ENCODE measurements at places on chromosomes 7 and 10.

DNA sequence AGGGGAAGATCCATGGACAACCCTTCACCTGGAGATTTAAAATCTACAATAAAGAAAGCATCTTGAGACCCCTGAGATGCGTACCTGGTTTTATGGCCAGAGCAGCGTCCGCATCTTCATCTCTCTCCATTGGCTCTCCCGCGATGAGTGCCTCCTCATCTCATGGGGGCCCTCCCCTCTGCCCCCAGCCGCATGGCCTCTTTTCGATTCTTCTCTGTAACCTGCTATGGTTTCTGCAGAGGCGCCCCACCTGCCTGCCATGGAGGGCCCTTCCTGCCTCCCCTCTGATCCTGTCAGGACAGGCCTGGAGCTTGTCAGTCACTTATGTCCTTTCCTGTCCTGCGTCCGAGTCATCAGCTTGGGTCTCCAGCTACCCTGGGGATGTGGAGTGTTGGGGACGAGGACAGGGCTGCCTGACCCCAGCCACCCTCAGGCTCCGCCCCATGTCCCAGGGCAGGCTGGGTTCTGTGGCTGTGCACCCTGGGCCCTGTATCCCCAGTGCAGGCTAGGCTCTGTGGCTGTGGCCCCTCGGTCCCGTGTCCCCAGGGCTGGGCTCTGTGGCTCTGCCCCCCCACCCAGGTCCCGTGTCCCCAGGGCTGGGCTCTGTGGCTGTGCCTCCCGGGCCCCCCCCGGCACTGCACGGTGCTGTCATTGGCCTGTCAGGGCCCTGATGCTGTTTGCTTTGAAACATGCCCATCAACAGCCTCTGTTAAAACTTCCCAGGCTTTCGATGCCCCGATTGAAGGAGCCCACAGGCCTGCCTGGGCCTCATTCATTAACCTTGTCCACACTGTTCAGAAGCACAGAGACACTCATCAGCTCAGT lies 99.8 kb downstream of the WDR37 start:
- DNase-seq = no peak

DNA sequence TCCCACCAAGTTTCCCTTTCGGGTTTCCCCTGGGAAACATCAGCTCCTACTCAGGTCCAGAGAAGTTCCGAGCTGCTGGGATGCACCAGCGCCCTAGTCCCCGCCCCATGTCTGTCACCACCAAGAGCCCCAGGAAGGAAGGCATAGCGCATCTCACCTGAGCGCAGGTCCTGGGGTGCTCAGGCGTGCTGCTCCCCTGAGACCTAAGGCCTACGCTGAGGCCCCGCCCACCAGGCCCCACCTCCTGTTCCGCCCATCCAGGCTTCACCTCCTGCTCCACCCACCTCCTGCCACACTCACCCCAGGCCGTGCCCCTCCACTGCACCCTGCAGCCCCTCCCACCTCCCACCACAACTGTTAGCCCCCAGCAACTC lies 1.2 kb upstream of the TFR2 start:
- no peak for DNase-seq

GRCh38 chr10:122033224-122033926 lies 44.4 kb downstream of the TACC2 start:
- no peak for DNase-seq

DNA sequence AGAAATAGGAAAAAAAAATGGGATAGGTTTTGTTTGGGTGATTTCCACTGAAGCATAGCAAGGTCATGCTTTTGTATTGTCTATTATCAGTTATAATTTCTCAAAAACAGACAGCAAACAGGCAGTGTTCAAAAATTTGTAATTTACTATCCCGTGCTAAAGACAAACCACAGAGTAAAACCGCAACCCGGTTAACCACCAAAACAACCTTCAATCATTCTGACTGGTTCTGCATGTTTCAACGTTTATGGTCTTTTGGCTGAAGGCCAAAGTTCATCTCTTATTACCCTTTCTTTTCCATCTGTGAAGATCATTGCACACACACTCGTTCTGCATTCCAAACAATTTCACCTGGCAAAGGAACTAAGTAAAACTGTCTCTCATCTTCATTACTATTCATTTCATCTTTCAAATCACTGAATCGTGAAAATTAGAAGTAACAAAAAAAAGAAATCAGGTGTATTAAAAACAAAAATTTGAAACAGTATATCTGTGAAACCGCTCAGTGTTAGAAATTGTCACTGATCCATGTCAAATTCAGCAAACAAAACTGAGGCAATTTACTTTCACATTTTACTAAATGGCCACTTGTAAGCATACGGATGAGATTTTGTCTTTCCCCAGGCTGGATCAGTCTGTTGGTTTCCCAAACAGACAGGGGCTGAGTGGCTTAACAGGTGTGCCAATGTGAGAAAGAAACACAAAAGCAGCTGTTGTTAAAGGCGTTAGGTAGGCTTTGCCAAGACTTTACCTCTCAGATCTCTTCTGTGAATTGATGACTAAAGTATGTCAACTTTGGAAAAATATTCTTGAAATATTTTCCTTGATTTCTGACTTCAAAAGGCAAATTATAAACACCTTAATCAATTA lies 539.6 kb downstream of the CNTNAP2 start:
- DNase-seq = no peak

DNA sequence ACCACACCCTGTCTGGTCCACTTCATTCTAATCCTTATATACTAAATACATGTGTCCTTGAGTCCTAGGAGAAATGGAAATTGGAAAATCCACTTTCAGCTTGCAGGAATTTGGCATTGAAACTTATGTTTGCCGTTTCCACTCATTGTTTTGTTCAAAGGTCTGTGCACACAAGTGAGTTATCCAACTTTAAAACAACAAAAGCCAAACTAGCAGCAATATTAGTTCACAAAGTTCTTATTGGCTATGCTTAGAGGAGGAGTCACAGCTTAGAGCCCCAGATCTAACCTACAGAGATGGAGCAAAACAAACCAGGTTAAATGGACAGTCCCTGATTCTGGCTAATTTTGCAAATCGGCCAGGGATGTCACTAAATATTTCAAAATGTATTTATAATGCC lies 44.6 kb upstream of the AFAP1L2 start:
- DNase-seq = no peak

- peak; percentile 23 for DNase-seq
Measured at GRCh38 chr7:38187794-38188440, 9.9 kb downstream of the STARD3NL start.

- no peak for DNase-seq
Measured at GRCh38 chr7:155685070-155685790, 40.8 kb downstream of the RBM33 start.

GRCh38 chr10:110401401-110402076 lies 96.2 kb upstream of the DUSP5 start:
- DNase-seq = peak; percentile 86

- no peak for DNase-seq
Measured at GRCh38 chr7:21999896-22000295, 54.2 kb upstream of the CDCA7L start.

GRCh38 chr7:135335628-135336139 lies 102.0 kb downstream of the STRA8 start:
- DNase-seq = peak; percentile 98

GRCh38 chr7:158543840-158544239 lies 43.8 kb downstream of the PTPRN2 start:
- DNase-seq = no peak

- no peak for DNase-seq
Measured at GRCh38 chr10:107618504-107618994, 454.0 kb upstream of the SORCS1 start.

DNA sequence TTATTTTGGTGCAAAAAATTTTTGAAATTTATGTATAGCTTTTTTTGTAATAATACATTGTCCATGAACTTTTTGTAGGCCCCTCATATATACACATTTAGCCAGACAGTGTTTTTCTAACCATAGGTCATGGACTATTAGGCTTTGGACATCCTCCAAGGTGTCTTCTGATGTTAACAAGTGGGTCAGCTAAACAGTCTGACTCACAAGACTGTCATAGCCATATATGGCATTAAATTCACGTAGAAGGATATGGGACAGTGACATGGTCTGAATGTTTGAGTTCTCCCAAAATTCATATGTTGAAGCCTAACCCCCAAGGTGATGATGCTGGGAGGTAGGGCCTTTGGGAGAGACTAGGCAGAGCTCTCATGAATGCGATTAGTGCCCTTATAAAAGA lies 14.0 kb upstream of the NUB1 start:
- no peak for DNase-seq

DNA sequence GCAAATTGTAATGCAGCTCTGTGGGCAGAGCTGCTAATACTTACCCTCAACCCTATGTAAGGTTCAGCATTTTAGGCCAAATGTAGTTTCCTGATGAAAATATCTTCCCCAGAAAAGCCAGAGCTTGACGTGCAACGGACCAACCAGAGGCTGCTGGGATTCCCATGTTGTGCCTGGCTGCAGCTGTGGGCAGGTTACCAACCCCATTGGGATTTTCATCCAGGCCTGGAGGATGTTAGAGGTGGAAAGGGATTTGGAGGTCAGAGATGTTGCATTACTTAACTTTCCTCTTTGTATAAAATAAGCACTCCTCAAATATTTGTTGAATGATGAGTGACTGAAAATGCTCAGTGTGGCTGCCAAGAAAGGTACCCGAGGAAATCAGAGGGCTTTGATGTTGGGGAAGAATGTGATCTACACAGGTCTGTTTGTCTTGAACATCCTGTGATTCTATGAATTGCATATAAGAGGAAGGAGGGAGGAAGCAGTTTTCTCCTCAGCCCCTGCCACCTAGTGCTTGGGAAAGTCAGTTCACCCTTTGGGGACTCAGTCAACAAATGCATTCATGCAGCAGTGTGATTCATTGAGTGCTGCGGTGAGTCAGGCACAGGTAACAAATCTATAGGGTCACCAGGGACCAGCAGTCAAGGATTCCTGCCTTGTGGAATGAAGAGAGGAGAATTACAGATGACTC lies 487.2 kb downstream of the RPS24 start:
- DNase-seq = peak; percentile 86

- DNase-seq = peak; percentile 80
Measured at GRCh38 chr7:88306590-88307048, at the start of gene STEAP4. STEAP4 (minus strand) TSS chr7:88306894; CDS start chr7:88284269, 22,625 bp downstream.

GRCh38 chr7:78642751-78643150 lies 810.7 kb downstream of the MAGI2 start:
- DNase-seq = no peak

DNA sequence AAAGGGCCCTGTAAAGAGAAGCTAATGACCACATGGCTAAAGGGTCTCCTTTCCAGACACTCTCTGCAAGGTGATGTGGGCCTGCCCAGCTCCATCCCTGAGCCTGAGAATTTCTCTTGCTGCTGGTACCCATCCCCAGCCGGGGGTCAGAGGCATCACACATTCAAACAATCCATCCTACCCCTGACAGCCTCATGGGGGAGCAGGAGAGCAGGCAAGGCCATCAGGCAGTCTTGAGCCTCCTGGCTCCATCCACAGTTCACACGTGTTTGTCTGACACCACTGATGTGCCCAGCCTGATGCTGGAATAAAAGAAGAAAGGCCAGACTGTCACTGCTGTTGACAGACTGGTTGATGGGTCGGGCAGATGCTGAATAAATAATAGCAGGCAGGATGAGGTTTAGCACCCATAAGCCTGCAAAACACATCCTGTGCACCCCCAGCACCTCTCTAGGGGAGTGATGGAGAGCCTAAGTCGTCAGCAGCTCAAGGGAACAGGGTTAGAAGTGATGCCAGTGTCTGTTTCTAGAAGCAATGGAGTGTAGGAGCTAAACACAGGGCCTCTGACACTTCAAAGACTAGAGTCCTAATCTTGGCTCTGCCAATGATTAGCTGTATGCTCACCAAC lies 43.5 kb downstream of the TLL2 start:
- peak; percentile 80 for DNase-seq

- DNase-seq = no peak
Measured at GRCh38 chr7:113784316-113784715, 134.5 kb downstream of the PPP1R3A start.

GRCh38 chr7:15462721-15463389 lies 99.0 kb downstream of the AGMO start:
- DNase-seq = no peak

DNA sequence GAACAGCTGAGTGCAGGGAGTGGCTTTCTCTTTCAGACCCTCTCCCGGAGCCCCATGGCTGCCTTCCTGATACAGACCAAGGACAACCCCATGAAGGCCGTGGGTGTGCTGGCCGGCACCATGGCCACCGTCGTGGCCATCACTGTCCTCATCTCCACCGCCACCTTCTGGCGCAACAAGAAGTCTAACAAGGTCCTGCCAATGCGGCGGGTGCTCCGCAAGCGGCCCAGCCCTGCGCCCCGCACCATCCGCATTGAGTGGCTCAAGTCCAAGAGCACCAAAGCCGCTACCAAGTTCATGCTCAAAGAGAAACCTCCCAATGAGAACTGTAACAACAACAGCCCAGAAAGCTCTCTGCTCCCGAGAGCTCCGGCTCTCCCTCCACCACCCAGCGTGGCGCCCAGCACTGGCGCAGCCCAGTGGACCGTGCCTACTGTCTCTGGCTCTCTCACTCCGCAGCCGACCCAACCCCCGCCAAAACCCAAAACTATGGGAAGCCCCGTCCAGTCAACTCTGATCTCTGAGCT lies 11.2 kb downstream of the LRIT2 start:
- no peak for DNase-seq

DNA sequence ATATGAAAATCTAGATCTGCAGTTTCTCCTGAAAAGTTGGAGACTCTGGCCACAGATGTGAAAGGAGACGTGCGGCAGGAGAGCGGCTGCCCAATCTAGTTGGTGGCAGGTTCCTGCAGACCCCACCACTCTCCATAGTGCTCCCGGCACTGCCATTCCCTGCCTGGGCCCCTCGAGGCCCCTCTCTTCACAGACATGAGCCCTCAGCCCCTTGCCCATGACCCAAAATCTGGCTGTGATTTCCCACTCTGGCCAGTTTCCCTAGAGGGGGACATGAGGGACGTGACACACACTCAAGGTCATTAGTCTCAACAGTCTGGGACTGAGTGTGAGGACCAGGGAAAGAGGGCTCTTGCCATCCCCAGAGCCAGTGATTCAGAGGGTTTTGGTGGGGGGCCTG lies 138.7 kb downstream of the PTPN20 start:
- DNase-seq = no peak

DNA sequence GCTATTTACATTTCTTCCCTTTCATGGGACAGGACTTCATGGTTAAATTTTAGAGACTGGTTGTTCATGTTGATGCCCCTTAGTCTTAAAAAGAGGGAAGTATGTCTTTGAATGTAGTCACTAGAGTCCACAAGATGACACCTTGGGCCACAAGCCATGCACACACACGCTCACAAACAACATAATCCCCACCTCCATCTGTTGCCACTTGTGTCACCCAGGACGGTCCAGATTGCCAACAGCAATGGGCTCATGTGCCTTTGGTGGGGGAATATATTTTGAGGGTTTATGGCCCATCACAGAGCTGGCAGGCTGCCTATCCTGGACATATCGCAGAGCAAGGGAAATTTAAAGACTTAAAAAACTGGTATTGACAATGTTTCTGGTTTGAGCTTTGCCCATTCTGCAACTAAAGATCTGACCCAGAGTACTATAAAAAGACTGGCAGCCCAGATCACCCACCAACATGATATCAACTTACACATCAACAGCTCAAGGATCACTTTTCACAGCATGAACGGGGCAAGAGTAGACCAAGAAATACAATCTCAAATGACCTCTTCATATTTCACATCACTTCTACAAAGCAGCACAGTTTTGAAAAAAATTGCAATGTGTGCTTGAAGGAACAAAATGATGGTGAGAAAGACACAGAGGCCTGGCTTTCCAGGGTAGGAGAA lies 50.5 kb downstream of the STRA8 start:
- DNase-seq = no peak
